ENCODE measurements at places on chromosomes 5 and 9. TPM values are rescaled to one million over a fixed set of nuclear protein-coding genes. Genes with fewer than 3 reads are reported as not detected.

DNAJC21 gene
- 51.2 TPM for total RNA-seq

SLC26A2 gene
- 11.4 TPM for total RNA-seq

CDKN2B-AS1 gene
- total RNA-seq = not detected

NTRK2 gene
- total RNA-seq = 0.08 TPM

WDR38 gene
- total RNA-seq = not detected

SPATA31E1 gene
- total RNA-seq = 0.09 TPM

CORO2A gene
- total RNA-seq = 26.2 TPM

ANGPTL2 gene
- total RNA-seq = 10.6 TPM

HMGCR gene
- total RNA-seq = 199 TPM

C9orf153 gene
- 0.65 TPM for total RNA-seq

DMRTA1 gene
- total RNA-seq = 3.3 TPM

CDH9 gene
- 0.73 TPM for total RNA-seq

PCDHB11 gene
- 1.4 TPM for total RNA-seq

LIX1 gene
- total RNA-seq = 0.26 TPM

CCL27 gene
- not detected for total RNA-seq

RMRP gene
- total RNA-seq = 14,987 TPM

RAB3C gene
- total RNA-seq = 18.3 TPM

NR4A3 gene
- 0.23 TPM for total RNA-seq

ZNF618 gene
- 28.5 TPM for total RNA-seq

RNF208 gene
- total RNA-seq = 8.9 TPM

PCDHGA1 gene
- 0.84 TPM for total RNA-seq

DOK3 gene
- total RNA-seq = 8.6 TPM

ROPN1L gene
- total RNA-seq = 0.73 TPM

USP20 gene
- 17.9 TPM for total RNA-seq

FCN1 gene
- total RNA-seq = not detected

MOB3B gene
- total RNA-seq = 16.1 TPM

PTCH1 gene
- total RNA-seq = 42.3 TPM

CDH18 gene
- total RNA-seq = 0.32 TPM

PLPPR1 gene
- 1.2 TPM for total RNA-seq

LOX gene
- 2.2 TPM for total RNA-seq

CCNJL gene
- 36.2 TPM for total RNA-seq

TEX48 gene
- total RNA-seq = not detected

SPACA9 gene
- total RNA-seq = 0.29 TPM

AK6 gene
- 44.2 TPM for total RNA-seq

FREM1 gene
- 2.6 TPM for total RNA-seq

MELK gene
- total RNA-seq = 53.1 TPM

CD14 gene
- total RNA-seq = 0.48 TPM

POLR3G gene
- 179 TPM for total RNA-seq

PANK3 gene
- total RNA-seq = 101 TPM

FGF18 gene
- total RNA-seq = 0.63 TPM

PCDHA7 gene
- 2.7 TPM for total RNA-seq

PCDHGB1 gene
- 3.9 TPM for total RNA-seq

KDM4C gene
- total RNA-seq = 26.1 TPM

CXCL14 gene
- 2.4 TPM for total RNA-seq

CTSV gene
- 113 TPM for total RNA-seq

SH3GL2 gene
- total RNA-seq = 4.9 TPM

GRIN3A gene
- total RNA-seq = 0.04 TPM

Measured in H1 (cell line).